ENCODE measurements at places on chromosomes 7 and 10.

DNA sequence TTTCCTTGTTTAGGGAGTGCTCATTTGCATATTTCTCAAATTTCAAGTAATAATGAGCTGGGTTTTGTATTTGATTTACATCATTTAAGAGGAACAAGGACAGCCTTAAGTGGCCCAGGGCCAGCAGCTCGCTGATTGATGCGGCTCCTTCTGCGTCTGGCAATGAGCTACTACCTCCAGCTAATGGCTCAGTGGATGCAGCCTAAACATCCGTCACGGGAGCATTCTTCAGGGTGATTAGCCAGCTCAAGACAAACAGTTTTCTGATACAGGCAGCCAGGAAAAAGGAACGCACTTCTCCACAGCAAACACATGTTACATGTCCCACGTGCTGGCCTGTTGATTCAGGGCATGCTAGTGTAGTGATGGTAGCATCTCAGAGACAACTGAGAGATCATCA is 169.3 kb upstream of the TCERG1L start:
- DNase-seq, result no peak

DNA sequence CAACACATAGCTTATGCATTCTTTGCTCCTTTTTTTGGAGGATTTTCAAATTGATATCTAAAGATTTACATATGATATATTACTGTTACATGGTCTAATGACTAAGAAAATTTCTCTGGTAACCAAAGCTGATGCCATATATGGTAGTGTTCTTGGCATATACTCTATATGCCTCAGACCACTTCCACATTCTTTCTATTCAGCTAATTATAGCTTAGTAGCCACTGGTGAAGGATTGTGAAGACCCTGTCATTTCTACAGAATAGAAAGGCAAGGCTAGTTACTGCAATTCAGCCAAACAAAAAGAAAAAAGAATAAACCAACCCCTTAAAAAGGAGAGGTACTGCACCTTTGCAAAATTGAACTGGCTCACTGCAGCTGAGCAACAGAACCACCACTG is 3.7 kb downstream of the PURB start:
- no peak for DNase-seq

- DNase-seq, result no peak
Observed at GRCh38 chr7:155276800-155277375, 20.8 kb upstream of the INSIG1 start.

DNA sequence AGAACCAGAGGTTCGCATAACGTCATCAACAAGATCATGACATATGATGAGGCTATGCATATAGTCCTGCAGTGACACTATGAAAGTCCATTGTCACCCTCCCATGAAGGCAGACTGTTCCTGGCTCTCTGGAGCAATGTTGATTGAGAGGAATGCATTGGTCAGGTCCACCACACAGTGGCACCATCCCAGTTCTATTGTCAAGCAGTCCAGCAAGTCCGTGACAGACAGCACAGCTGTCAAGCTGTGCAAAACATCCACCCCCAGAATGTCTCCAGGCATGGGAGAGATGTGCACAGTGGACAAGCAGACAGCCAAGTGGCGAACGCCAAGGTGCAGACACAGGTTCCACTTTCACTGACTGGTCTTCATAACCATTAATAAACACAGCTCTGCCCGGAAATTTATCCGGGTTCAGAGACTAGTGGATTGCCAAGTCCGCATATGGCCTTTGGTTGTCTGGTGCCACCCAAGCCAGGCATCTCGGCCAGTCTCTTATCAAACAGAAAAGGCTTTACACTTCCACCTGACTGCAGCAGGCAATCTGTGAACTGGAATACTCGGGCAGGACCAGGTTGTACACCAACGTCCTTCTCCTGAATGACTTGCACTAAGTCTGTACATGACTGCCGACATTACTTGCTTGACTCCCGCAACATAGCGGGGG is 7.2 kb downstream of the RNF133 start:
- no peak for DNase-seq

GRCh38 chr7:152336754-152337368 is 98.9 kb downstream of the KMT2C start:
- peak; percentile 53 for DNase-seq

DNA sequence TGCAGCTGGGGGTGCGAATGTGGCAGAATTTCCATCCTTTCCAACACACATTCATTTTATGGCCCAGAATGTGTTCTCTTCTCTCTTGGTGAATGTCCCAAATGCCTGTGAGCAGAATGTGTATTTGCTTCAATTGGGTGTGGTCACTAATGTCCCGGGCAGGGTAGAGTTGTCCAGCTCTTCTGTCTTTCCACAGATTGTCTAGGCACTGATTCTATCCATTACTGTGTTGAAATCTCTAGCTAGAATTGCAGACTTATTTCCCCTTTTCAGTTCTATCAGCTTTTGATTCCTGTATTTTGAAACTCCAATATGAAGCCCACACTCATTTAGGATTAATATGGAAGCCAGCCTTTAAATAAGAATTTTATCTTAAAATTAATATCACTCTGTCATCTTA is 14.0 kb upstream of the AKR1E2 start:
- no peak for DNase-seq

DNA sequence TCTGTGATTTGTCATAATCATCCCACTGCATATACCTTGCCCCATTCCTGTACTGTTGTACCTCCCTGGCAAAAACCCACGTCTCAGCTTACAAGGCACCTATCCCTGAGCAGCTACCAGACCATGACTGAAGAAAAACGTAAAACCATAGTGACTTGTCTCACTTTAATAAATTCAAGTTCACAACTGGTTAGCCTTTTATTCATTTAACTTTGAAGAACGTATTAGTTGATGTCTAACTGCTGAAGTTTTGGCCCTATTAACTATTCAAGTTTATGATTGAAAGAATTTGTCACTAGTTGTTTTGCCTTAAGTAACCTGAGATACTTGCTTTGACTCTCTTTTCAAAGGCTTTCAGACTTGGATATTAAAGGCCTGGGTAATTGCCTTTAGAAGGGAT is 59.7 kb downstream of the GALNT11 start:
- DNase-seq, result no peak

DNA sequence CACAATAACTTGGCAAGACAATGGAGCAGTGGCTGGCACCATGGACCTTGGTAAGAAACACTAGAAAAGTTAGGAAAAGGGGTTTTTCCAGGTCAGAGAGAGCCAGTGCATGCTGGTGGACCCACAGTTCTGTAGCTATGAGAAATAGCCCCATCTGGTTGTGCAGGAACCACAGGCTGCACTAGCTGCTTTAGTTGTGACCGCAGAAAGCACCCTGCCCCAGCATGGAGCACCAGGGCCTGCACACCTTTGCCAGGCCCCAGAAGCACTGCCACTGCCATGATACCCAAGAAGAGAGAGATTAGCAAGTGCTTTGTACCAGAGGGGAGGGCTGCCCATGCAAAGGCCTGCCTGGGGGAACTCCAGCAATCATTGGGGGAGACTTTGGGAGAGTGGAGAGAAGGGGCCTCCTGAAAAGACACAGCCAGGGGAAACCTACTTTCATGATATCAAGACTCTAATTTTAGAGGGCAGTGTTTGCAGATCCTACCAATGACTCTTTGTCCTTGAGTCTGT is 256.1 kb upstream of the C7orf33 start:
- no peak for DNase-seq

DNA sequence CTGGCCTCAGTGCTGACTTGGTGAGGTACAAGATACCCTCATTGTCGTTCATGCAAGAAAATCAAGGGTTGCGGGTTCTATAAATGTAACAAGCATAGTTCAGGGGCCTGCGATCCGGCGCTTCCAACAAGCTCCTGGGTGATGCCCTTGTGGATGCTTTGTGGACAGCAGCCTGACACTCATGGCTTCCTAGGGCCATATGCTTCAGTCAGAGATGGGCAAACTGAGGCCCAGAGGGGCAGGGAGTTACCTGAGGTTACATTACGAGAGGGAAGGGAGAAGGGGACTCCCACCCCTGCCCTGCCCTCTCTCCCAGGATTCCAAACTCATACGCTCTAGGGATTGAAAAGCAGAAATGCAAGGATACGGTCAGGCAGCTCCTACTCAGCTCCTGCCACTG is 296.3 kb upstream of the ZMIZ1 start:
- no peak for DNase-seq

DNA sequence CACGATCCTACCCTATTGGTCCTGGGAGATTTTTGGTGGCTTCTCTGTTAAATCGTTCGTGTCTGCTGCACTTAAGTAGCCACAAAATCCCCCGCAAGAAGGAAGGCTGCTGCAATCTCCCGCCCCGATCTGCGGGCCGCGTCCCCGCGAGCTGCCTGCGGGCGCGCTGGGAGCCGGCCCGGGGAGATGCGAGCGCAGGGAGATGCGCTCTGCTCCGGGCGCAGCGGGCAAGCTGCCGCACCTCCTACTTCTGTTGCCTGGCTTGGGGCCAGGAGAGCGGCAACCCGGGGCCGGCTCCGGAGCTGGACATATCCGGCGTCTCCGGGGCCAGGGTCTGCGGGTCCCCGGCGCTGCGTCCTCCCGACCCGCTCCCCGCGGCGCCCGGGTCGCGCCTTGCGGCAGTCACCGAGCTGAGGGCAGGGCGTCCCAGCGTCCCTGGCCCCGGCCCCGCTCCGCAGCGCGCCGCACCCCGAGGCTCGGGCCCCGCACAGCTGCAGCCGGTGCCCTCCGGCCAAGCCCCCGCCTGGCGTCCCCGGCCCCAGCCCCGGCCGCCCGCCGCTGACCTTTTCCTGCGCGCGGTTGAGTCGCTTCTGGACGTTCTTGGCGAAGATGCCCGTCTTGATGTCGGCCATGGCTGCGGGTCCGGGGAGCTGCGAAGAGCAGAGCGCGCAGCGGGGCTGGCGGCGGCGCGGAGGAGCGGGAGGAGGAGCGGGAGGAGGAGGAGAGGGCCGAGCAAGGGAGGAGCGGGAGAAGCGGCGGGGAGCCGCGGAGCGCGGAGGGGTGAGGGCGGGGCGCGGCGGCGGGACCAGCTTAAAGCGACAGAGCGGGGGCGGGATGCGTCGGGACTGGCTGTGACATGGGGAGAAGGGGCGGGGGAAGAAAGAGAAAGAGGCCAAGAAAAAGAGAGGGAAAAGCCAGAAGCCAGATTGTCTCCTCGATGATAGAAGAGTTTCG is at the start of gene AMPH:
TSS of gene AMPH (minus strand) at position 654 of the 954 bp plus-strand sequence. CDS start at position 632, 22 bp downstream.
- DNase-seq, result peak; percentile 66

- no peak for DNase-seq
Observed at GRCh38 chr7:55339033-55340000, 25.8 kb upstream of the LANCL2 start.

DNA sequence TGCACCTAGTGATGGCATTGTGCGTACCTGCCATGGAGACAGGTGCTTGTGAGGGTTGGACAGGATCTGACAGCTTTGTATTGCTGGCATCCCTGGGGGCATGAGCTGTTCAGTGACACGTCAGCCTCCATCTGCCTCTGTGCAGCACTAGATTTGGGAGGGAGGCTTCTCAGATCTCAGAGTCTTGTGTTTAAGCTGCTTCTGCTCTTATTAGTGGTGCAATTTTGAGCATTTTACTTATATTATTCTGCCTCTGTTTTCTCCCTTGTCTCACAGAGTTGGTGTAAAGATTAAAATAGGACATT is 5.1 kb downstream of the ARHGAP22 start:
- peak; percentile 51 for DNase-seq

DNA sequence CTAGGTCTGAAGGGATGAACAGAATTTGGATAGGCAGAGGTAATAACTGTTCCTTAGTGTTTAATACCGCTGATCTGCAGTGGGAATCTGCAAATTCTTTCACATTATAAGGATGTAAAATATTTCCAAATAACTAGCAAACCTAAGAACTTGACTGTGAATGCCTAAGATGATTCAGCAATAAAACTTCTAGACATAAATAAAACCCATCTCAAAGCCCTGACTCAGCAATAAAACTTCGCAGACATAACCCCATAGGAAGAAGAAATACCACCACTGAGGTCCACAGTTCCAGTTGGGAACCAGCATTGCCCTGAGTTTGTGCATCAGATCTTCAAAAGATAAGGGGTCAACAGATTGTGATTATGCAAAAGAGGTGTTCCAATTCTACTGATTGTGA is 354.2 kb downstream of the GFRA1 start:
- DNase-seq, result no peak

DNA sequence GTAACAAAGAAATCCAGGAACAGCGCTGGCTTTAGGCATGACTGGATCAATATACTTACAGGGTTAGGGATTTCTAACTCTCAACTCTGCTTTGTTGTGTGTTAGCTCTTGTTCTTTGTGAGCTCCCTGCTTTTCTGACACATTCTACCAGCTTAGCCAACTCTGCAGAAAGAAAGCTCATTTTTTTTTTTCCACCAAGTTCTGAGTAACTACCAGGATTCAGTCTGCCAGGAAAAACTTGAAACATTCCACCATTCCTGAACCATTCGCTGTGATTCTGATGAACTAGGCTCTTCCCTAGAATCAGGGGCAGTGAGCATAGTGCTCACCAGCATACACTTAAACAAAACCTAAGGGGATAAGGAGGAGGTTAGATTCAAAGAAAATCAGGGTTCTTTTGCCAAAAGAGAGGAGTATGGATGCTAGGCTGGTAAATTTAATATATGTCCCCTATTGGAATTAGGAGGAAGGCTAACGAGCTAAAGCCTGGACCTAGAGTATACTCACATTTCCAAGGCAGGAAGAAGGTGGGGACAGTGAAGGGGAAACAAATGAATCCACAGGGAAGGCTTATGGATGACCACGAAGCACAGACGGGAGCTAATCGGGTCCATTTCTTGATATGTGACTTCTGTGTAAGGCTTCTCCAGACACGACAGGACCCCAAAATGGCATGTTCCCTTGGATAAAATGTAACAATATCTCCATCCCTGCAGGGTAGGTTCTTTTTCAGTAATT is 183.4 kb downstream of the PRKG1 start:
- no peak for DNase-seq

DNA sequence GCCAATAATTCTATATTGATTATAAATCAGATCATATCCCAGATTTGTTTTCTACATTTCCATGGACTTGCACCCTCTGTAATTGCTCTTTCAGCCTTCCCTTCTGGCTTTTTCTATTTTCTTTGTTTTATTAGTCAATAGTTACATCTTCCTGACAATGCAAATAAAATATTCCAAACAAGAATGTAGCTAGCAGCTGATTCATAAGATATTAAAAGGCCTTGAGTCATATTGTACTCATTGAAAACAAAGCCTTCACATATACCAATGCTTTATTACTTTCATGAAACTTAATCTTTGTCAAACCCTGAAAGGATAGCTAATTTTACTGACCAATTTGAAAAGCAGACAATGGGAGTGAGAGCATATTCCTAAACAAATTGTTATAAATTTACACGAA is 10.7 kb upstream of the SFMBT2 start:
- no peak for DNase-seq

- DNase-seq, result peak; percentile 71
Observed at GRCh38 chr7:96669812-96670211, 39.8 kb downstream of the SEM1 start.

- DNase-seq, result no peak
Observed at GRCh38 chr10:117275121-117275520, 34.2 kb downstream of the SLC18A2 start.

DNA sequence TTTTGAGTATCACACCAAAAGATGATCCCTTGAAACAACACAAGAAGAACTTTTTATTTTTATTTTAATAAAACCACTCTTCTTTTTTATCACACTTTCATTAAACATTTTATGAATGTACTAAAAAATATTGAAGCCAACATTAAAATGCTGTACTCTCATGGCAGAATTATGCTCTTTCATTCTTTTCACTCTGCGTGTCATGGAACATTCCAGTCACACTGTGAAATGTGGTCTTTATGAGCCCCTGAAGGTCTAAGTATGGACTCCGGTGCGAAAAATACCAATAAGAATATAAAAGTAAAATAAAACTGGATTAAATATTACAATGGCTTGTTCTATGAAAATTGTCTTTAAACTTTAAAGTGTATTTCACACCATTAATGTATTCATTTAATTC is 148.4 kb downstream of the TMEM26 start:
- DNase-seq, result no peak
